Skin of body (tissue), 3 donors: ENCODE measurements at places on chromosomes 6 and 20.
A peak's percentile ranks its signal among the peaks of the same experiment; 100 is the strongest.

GRCh38 chr20:42894483-42894882 lies 295.2 kb downstream of the PTPRT start:
- no peak for DNase-seq

DNA sequence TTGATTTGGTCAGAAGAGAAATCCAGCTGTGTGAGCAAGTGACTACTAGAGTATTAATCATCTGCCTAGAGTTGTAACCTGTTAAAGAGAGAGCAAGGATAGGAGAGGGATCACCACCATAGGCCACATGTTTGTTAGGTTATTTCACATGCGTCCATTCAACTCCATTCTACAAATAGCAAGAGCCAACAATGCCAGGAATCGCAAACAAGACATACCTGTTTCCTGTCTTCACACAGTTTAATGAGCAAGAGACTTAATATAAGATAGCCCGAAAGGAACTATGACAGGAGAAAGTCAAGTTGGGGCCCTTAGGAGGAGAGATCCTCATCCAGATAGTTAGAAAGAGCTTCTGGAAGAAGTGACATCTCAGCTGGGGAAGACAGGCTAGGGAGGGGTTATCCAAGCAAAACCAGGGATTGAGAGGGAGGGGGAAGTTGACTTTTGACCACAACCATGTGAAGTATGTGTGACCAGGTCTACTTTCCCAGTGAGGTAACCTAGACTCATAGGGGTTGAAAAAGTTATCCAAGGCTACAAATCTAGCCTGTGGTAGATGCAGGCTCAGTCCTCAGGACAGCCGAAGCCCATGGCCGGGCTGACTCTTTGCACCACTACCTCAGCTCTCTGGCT lies 147.4 kb downstream of the ALDH8A1 start:
- DNase-seq: no peak

DNA sequence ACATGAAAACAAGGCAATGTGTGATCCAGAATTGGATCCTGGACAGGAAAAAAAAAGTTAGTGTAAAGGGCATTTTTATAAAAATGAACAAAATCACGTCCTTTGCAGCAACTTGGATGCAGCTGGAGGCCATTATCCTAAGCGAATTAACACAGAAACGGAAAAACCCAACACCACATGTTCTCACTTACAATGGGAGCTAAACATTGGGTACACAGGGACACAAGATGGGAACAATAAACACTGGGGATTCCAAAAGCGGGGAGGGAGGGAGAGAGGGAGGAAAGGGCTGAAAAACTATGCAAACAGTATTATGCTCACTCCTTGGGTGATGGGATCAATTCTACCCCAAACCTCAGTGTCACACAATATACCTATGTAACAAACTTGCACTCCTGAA lies 91.4 kb upstream of the BTBD3 start:
- peak; percentile 90 for DNase-seq

GRCh38 chr6:3751077-3751729 lies at the start of gene PXDC1:
PXDC1 (minus strand) TSS chr6:3751713; CDS start chr6:3751531, 182 bp downstream.
- DNase-seq: no peak

- no peak for DNase-seq
Measured at GRCh38 chr20:20369250-20370093, 1.6 kb downstream of the INSM1 start.

GRCh38 chr6:136403110-136403980 lies 113.7 kb upstream of the BCLAF1 start:
- DNase-seq: no peak

DNA sequence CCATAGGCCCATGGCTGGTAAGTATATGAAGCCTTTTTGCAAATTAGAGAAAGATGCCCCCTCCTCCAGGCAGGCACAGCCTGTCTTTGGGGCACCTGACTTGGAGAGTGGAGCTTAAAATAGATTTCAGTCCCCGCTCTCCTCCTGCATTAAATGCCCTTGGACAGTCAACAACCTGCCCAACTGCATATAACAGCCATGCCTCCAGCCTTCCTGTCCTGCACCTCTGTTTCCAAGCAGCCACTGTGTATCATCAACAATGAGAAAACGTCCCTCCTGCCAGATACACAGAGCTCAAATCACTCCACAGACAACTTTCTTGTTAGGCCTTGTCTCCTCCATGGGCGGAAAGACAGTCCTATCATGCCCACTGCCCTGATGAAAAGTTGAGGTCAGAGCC lies 3.4 kb downstream of the CDH22 start:
- DNase-seq: no peak

- no peak for DNase-seq
Measured at GRCh38 chr6:52360028-52360427, 1.9 kb upstream of the PAQR8 start.

DNA sequence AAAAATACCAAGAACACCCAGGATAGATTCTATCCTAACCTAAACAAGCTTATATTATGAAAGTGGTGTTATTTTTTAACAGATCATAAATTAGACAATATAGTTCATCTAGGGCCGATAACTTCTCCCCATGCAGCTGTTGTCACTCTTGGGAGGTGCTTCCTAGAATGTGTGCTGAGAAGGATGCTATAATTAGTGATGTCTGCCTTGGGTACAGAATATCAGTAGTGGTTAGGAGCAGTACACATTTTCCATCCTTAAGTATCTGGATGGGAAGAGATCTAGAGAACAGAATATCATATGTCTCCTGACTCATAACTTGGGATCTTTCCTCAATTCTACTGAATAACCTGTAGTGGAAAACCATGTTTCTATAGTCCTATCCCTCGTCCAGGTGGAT lies 214.5 kb downstream of the BCKDHB start:
- no peak for DNase-seq

- no peak for DNase-seq
Measured at GRCh38 chr6:126770176-126770575, 348.3 kb upstream of the RSPO3 start.

GRCh38 chr6:3585320-3585935 lies 128.6 kb upstream of the SLC22A23 start:
- peak; percentile 2 for DNase-seq

DNA sequence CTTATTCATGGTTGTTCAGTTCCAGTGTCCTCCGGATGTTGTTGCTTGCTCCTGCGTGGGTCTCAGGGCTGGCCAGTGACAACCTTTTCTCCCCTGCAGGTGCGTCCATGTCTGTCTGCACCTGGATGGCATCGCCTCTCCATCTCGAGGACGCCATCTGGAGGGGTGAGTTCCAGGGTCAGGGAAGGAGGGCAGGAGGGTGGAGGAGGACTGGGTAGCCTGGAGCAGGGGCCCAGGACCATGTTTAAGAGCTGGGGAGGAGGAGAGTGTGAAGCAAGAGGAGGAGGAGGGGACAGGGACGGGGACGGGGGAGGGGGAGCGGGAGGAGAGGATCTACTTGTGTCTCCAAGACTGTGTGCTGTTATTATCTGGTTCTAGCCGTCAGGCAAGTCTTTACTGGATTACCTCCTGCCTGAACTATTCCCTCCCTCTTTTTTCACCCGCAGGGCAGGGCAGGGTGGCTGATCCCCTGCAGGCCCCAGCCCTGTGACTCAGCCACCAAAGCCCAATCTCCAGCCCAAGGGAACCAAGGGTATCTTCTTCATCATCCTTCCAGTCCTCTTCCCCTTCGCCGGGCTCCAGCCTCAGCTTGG lies 32.2 kb upstream of the TULP1 start:
- DNase-seq: no peak

GRCh38 chr20:15976047-15976736 lies 597.1 kb downstream of the KIF16B start:
- DNase-seq: no peak

- no peak for DNase-seq
Measured at GRCh38 chr6:149354009-149354408, 36.5 kb downstream of the TAB2 start.

DNA sequence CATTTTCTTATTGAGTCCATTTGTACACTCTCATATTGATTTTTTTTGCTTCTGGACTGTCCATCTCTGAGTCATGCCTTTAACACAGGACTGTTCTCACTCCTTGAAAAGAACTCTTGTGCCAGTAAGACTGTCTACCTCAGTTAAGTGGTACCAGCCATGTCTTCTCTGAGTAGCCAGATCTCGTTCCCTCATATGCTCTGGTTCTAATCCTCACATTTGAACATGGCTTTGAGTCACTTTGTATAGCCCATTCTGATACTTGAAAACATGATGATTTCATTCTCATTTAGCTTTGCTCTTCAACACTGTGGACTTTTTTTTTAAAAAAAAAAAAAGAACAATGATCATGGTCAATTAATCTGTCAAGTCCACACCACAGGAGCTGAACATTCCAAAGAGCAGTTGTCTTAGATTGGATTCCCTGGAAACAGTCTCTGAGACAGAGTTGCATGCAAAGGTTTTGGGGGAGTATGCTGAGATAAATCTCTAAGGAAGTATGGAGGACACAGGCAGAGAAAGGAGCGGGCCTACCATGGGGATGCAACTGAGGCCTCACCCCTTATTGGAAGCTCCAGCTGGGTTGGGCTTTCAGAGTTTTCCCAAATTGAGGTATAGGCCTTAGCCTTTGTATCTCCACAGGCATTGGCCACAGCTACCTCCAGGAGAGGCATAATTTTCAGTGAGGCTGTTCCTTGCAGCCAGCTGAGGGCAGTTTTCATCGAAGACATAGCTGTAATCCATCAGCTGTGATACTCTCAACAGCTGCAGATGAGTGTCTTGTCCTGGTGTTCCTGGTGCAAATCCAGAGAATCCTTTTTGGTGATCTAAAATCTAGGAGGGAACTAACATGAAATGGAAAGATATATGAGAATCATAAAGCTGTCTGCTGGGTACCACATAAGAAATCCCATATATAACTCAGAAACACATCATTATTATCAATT lies 6.0 kb upstream of the PTCHD4 start:
- no peak for DNase-seq

DNA sequence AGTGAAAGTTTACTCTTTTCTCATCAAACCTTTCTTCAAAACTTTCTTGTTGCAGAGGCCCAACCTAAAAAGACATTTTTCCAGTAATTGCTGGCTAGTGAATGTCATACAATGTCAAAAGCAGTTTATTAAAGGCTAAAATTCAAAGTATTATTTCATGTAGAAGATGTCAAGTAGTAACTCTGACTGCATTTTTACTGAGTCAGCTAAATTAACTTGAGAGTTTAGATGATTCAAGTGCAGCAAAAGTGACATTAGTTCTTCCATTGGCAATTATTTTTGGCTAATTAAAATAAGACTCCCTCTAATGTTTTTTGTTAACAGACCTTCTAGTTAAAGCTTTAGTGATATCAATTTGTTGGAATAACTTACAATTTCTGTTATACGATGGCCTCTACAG lies 1438.5 kb downstream of the GRIK2 start:
- DNase-seq: no peak

GRCh38 chr6:143784316-143784715 lies 58.8 kb upstream of the LTV1 start:
- DNase-seq: no peak
